ENCODE measurements at places on chromosomes 4 and X.

DNA sequence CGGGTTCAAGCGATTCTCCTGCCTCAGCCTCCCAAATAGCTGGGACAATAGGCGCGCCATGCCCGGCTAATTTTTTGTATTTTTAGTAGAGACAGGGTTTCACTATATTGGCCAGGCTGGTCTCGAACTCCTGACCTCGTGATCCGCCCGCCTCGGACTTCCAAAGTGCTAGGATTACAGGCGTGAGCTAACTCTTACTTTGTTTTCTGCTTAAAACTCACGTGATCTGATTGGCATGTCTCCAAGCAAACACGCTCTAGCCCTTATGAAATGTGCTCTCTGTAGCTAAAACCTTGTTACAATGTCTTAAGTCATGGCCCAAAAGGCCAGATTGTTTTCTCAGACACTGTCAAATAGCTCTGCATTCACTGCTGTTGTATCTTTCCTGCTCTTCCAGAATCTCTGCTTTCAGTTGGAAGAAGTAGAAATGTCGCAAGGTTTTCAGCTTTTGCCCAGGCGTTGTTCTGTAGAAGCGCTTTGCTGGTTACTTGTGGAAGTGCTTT is 39.7 kb upstream of the OGT start:
- no peak for DNase-seq

GRCh38 chr4:7322166-7322991 is 112.4 kb downstream of the PSAPL1 start:
- no peak for DNase-seq

DNA sequence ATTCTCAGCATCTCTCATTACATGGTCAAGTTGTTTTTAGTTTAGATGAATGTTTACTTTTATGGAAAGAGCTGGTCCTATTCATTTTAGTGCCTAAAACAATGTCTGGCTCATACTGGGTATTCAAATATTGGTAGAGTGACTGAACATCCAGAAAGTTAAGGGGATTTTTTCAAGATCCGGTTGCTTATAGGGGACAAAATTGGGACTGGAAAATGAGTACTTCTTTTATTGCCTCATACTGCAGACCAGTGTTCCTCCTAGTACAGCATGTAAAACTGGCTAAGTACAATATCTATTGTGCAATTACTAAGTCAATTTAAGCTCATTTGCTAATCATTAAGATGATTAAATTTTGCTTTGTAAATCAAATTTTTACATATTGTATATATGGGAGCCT is 13.9 kb downstream of the RP2 start:
- no peak for DNase-seq

GRCh38 chr4:165580351-165580905 is 201.6 kb downstream of the CPE start:
- no peak for DNase-seq

GRCh38 chr4:48223633-48224295 is 45.9 kb downstream of the TEC start:
- DNase-seq: no peak

DNA sequence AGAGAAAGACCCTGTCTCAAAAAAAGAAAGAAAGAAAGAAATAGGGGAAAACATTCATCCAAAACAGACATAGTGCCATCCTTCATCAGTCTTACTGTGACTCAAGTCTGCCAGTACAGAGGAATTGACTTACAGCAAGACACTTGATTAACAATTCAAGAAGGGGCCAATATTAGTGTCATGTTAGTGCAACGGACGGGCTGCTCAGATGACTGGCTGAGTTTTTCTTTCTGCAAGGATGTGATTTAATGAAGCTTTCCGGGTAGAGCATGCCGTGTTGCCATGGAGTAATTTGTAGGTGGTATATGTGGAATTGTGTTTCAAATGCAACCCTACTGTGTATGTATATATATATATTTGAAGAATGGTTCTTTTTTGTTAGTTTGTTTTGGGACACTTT is 12.6 kb upstream of the MFAP3L start:
- DNase-seq: no peak

- no peak for DNase-seq
Measured at GRCh38 chrX:131061306-131061705, 3.2 kb downstream of the ARHGAP36 start.

DNA sequence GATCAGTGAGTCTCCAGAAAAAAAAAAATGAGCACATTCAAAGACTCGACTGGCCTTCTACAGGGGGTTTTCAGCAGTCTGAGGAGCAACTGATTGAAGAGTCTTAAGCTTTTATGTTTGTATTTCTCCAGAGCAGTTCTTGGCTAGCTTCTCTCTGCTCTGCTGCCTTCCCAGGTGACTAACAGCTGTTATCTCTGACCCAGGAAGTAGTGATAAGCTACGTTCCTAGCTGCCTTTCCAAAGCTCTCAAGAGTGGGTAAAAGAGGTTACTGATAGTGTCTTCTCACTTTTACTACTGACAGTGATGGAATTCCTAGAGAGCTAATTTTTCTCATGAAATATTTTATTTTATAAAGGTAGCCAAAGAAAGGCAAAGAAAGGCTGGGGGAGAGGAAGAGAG is 66.6 kb downstream of the ENOX2 start:
- no peak for DNase-seq

DNA sequence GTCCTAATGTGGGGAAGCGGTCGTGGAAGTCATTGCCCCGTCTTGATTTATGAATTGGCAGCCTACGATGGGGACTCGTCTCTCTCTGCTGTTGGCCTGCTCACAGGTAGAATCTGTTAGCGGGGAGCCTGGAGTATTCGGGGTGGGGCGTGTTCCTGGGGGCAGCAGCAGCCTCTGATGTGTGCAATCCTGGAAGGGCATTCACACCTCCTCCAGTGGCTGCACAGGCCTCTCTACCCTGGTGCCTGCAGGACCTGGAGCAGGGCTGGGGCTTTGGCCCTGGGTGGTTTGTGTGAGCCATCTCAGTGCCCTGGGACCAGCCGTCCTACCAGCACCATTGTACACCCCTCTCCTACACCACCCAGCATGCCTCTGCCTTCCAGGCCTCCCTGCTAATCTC is 340.9 kb downstream of the ARHGAP10 start:
- DNase-seq: no peak

GRCh38 chr4:142595222-142595871 is 250.8 kb downstream of the INPP4B start:
- no peak for DNase-seq

All from hematopoietic multipotent progenitor cell (in vitro differentiated cells).